ENCODE measurements at places on chromosomes 12 and 14. TPM values are rescaled to one million over a fixed set of nuclear protein-coding genes. Genes with fewer than 3 reads are reported as not detected.

DNA sequence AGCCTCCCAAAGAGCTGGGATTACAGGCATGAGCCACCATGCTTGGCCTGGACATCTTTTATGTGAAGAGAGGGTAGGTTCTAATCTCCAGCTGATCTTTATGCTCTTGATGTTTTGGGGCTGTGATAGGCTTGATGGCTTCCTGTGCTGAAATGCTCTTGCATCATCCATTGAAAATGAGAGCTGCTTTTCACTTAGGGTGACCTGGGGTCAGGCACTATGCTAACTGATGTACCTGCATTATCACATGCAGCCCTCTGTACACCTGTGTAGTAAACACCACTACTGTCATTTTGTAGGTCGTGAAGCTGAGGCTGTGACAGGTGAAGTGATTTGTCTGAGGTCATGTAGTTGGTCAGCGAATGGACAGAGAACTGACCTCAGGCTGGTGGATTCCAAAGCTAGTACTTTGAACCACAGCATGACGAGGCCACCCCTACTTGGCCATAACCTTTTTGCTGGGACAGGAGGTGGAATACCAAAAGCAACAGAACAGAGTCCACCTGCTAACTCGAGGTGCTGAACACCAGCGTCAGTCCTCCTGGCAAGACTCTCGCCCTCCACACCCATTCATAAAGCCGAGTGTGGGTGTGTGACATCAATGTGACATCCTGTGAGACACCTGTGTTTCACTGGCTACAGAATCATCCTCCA, 69.1 kb downstream of the C12orf75 start:
- no peak for DNase-seq

GRCh38 chr12:130281153-130281799, 56.4 kb upstream of the PIWIL1 start:
- peak; percentile 1 for DNase-seq

The SRRM4 gene
- not detected for total RNA-seq

The SLC6A13 gene
- total RNA-seq = 0.17 TPM

DNA sequence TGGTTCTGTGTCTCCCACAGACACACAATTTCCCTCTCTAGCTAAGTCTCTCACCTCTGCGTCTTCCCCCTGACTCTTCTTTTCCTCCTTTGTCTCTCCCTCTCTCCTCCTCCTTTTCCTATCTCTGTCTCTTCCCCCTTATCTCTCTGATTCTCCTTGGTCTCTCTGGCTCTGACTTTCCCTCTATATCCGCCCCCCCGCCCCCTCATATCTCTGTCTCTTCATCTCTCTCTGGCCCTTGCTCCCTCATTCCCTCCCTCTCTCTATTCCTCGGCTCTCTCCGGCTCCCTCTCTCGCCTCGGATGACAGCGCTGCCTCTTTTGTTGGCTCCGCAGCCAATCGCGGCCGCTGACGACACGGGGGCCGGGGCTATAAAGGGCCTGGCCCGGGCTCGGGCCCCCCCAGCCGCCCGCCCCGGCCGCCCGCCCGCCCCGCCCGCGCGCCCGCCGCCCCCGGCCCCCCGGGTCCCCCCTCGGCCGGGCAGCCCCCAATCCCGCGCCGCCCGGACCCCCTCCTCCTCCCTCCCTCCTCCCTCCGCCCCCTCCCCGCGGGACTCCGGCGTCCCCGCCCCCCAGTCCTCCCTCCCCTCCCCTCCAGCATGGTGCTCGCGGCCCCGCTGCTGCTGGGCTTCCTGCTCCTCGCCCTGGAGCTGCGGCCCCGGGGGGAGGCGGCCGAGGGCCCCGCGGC, at the start of gene GDF11:
Gene GDF11, plus strand, starts transcription at position 404 of the 687 bp plus-strand sequence. Its CDS starts 195 bp downstream, at position 599.
- DNase-seq = peak; percentile 69

DNA sequence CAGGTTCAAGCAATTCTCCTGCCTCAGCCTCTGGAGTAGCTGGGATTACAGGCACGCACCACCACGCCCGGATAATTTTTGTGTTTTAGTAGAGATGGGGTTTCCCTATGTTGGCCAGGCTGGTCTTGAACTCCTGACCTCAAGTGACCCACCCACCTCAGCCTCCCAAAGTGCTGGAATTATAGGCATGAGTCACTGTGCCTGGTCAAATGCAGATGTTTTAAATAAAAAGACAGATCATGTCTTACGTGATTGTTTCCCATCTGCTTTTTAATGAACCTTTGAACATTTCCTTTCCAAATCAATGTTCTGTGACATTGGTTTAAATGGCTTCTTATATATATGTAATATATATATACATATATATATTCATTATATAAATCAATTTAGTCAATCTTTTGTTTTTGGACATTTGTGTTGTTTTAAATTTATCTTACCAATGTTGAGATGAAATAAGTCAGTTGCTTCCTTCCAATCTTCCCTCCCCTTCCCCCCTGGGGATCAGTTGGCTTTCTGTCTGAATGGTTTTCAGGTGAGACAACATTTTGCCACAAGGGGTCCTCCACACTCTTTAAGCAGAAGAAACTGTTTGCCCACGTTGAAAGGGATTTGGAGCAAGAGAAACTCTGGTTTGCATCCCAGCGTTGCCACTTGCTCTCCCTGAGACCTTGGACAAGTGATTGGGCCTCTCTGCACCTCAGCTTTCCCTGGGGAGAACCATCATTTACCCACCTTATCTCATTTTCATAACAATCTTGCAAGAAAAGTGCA, 47.6 kb upstream of the RBM19 start:
- DNase-seq = no peak

GRCh38 chr14:76673261-76673660, 88.0 kb upstream of the VASH1 start:
- DNase-seq = no peak

- DNase-seq = no peak
Measured at GRCh38 chr14:99318091-99318958, 46.3 kb upstream of the BCL11B start.

The SMCO2 gene
- not detected for total RNA-seq

DNA sequence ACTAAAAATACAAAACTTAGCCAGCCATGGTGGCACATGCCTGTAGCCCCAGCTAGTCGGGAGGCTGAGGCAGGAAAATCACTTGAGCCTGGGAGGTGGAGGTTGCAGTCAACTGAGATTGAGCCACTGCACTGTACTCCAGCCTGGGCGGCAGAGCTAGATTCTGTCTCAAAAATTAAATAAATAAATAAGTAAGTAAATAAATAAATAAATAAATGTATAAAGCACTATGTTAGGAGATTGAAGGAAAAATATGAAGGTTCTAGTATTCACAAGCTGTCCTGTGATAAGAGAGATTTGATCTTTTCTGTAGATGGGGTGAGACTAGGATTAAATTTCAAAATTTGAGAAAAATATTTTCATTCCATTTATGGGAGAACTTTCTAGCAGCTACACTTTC, 5.7 kb downstream of the DNAJC22 start:
- DNase-seq = no peak

The ALDH1L2 gene
- 37.4 TPM for total RNA-seq

GRCh38 chr12:13713556-13714410, 267.6 kb downstream of the GRIN2B start:
- no peak for DNase-seq

- no peak for DNase-seq
Measured at GRCh38 chr12:19052689-19053088, 76.8 kb upstream of the PLEKHA5 start.

DNA sequence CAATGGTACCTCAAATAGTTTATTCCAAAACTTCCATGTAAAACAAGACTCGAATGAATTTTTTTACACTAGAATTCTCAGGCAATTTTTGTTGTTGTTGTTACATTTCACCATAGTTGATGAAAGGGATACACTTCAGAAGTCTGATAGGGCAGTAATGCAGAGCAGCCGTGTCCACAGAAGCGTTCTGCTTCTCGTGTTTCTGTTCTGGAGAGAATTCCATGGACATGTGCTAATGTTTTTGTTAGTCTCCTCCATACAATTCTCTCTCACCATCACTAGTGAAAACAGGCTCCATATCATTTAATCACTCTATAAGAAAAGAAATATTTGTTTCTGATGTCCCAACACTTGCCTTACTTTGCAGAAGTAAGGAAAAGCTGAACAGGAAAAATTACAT, 606.1 kb downstream of the SLC16A7 start:
- no peak for DNase-seq

- DNase-seq = no peak
Measured at GRCh38 chr12:57715786-57716185, 21.9 kb downstream of the OS9 start.

DNA sequence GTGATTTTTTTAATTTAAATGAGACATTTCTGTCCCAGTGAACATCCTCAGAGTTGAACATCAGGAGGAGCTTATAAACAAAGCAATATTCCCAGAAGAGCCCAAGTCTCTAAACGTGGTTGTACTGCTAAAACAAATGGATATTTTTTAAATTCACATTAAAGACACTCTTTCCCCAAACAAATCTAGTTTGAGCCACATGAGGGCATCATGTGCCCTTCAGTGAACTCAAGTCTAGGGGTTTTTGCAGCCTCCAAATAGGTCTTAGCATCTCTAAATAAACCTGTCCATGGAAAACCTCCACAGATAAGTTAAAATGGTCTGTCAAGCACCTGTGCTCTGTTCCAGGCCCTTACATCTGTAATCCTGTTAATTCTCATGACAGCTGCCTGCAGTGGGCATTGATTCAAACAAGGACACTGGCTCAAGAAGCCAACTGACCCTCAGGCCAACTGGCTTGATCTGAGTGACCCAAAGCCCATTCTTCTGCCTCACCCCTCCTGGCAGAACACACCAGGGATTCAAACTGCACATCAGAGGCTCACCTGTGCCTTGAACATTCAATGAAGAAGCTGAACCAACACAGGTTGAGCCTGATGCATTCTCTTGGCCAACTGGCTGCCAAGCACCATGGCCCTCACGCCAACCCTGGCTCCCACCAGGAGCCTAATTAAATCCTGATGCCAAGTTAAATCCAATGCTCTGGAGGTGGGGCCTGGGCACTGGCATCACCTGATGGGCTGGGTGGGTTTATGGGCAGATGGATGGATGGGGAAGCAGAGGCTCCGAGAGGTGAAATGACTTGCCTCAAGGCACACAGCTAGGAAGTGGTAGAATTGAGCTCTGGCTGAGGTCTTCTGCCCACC, 8.6 kb downstream of the ISCU start:
- DNase-seq = no peak

DNA sequence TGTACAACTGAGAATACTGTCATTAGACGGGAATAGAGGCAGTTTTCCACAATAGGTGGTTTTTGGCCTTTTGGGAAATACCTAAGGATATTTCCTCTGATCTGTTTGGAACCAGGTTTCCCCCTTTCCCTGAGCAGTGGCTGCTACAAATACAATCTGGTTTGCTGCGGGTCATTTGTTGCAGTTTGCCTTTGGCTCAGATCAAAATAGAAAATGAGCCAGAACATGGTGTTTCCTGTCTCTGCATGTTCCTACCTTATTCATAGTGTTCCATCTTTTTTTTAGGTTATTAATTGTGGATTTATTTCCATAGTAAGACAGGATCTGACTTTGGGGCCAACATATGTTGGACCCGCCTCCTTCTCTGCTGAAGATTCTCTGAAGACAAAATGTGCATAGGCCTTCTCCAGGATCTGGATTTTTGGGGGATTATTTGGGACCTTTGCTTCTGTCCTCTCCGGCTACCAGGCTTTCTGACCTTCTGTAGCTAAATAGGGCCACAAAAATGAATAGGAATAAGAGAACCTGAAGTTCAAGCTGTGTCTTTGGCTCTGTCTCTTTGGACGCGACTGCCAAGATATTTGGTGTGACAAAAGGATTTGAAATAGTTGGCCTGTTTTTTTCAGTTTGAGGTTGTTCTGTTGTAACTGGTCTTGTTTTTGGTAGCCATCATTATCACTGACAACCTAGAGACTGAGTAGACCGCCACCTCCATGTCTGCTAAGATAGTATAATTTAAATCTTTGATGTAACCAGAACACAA, 146.9 kb downstream of the PRKCH start:
- DNase-seq = no peak

The STAB2 gene
- not detected for total RNA-seq

DNA sequence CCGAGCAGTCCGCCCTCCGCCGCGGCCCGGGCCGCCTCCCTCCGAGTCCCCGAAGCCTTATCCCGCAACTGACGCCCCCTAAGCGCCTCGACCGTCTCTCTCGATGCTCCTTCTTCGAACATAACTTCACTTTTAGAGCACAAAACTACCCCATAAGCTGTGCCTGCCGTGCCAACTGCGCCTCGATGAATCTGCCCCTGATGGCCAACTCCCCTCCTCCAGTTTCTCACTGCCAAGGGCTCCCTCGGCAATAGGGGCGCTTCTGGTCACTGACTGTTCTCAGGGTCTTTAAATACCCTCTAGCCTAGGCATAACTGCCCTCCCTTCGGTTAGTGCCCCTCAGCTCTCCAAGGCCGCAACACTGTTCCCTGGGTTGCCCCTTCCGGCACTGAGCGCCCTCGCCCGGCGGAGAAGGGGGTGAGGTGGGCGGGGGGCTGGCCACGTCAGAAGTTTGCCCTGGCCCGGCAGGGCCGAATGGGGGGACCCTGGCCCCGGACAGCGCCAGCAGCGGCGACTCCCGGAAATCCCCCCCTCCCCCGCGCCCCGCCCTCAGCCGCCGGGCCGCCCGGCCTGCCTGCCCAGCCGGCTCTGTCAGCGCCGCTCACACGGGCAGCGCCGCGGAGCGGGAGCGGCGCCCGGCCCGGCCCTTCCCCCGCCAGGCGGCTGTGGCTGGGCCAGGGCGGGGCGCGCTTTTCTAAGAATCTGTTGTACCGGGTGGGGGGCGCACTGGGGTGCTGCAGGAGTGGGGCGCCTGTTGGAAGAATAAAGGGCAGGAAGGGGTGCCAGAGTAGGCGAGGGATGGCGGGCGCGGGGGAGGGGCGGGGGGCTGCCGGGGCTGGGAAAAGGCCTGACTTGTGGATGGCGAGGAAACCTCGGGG, 10.6 kb downstream of the RARG start:
- peak; percentile 54 for DNase-seq

- DNase-seq = no peak
Measured at GRCh38 chr14:27642251-27642866, 1044.5 kb upstream of the NOVA1 start.

The IRAK3 gene
- total RNA-seq = 0.89 TPM

GRCh38 chr12:44930972-44931600, 55.0 kb upstream of the NELL2 start:
- peak; percentile 65 for DNase-seq

GRCh38 chr12:104292872-104293794, 10.4 kb upstream of the EID3 start:
- DNase-seq = no peak

The TMTC2 gene
- 9.0 TPM for total RNA-seq

DNA sequence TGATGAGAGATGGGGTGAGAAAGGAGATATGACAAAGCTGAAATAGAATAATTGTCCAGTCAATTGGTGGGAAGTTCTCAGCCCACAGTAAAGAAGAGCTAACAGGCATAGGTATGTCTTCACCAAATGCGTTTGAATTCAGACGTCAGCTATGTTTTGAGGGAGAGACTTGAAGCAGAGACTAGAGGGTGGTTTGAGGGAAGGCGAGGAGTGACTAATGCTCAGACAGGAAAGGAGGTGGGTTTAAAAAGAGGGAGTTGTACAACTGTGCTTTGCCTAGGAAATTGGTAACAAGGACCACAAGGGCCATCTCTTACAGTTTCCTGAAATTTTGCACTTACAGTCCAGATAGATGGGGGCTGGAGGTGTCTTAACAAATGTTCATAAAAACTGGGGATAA, 6.4 kb downstream of the JKAMP start:
- no peak for DNase-seq

Measured in NCI-H460 (cell line).